Activated B cell treated with CpG ODN at 0.5 μM for 24 hours (primary cell): ENCODE measurements at places on chromosomes 1 and 21.

- no peak for DNase-seq
These were observed 40.6 kb upstream of the HSD3B1 start for GRCh38 chr1:119466445-119466844.

- DNase-seq, result no peak
These were observed 315.8 kb upstream of the KAZN start for GRCh38 chr1:14282707-14283106.

DNA sequence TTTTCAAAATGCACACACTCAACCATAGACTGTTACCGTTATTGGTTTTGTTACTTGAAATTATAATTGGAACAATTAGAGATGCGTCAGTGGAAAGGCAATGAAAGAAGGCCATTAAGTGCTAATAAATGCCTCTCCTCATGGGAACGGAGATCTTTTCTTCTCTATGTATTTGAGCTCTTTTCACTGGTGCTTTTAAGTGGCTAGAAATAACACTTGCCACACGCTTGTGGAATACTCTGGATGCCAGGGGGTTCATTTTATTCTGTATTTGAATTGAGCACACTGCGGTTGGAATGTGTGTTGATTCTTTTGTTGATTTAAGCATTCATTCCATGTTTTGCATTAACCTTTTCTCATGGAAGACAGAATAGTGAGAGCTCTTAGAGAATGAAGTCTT, 68.4 kb downstream of the DNM3 start:
- no peak for DNase-seq

GRCh38 chr1:234288946-234289345, 84.3 kb upstream of the COA6 start:
- DNase-seq, result no peak

GRCh38 chr1:164559342-164560051, 513 bp downstream of the PBX1 start:
- no peak for DNase-seq

GRCh38 chr1:225689882-225690459, 37.0 kb upstream of the ENAH start:
- DNase-seq, result no peak
